Fibroblast of lung (primary cell): ENCODE measurements at places on chromosomes 1 and 21. TPM values are rescaled to one million over a fixed set of nuclear protein-coding genes. Genes with fewer than 3 reads are reported as not detected.

ZFP69 gene
- 2.6 TPM in 2 replicates for polyA plus RNA-seq

APCS gene
- not detected in 2 replicates for polyA plus RNA-seq

MPL gene
- not detected in 2 replicates for polyA plus RNA-seq

PRKCZ gene
- polyA plus RNA-seq, result 1.3 and 1.6 TPM in 2 replicates

LCE1F gene
- not detected in 2 replicates for polyA plus RNA-seq

GBP2 gene
- 19.6 and 50.6 TPM in 2 replicates for polyA plus RNA-seq

PI4KB gene
- 75.4 and 92.9 TPM in 2 replicates for polyA plus RNA-seq

SYNC gene
- polyA plus RNA-seq, result 31.5 and 50.9 TPM in 2 replicates

LAD1 gene
- polyA plus RNA-seq, result 0.08 TPM in 1 of 2 replicates, not detected in the other

ZSCAN20 gene
- 2.0 and 3.1 TPM in 2 replicates for polyA plus RNA-seq

PPM1J gene
- 0.62 and 0.79 TPM in 2 replicates for polyA plus RNA-seq

CHIA gene
- polyA plus RNA-seq, result not detected in 2 replicates
